A549 treated with ZK216348 at 1 μM for 4 hours (cell line): ENCODE measurements at places on chromosomes 5 and 9. TPM values are rescaled to one million over a fixed set of nuclear protein-coding genes. Genes with fewer than 3 reads are reported as not detected.

Gene ARSI
- 22.1 to 46.5 TPM (median 38.3 TPM) in 5 replicates for total RNA-seq

Gene PCDHB4
- 0.06 to 0.12 TPM (median 0.09 TPM) in 4 of 5 replicates, not detected in the other for total RNA-seq

Gene RIMOC1
- total RNA-seq, result 6.0 to 13.1 TPM (median 10.0 TPM) in 5 replicates

Gene LPCAT1
- total RNA-seq, result 142 to 176 TPM (median 162 TPM) in 5 replicates

Gene CCNI2
- total RNA-seq, result 0.06 to 0.09 TPM in 2 of 5 replicates, not detected in the others

Gene CBY3
- not detected in 5 replicates for total RNA-seq

Gene CNTNAP3B
- total RNA-seq, result 14.2 to 19.3 TPM (median 16.7 TPM) in 5 replicates

Gene SLC23A1
- total RNA-seq, result 0.91 to 1.4 TPM (median 1.1 TPM) in 5 replicates

Gene HAVCR2
- 0.20 to 0.70 TPM (median 0.41 TPM) in 5 replicates for total RNA-seq

Gene SETD9
- total RNA-seq, result 5.0 to 9.9 TPM (median 5.1 TPM) in 5 replicates

Gene TMEM252
- not detected in 5 replicates for total RNA-seq

Gene TOR4A
- 13.6 to 33.0 TPM (median 30.5 TPM) in 5 replicates for total RNA-seq

Gene NSG2
- not detected in 5 replicates for total RNA-seq

Gene SPAAR
- 0.15 to 0.16 TPM in 2 of 5 replicates, not detected in the others for total RNA-seq

Gene SH3TC2
- total RNA-seq, result 0.23 to 1.3 TPM (median 0.72 TPM) in 5 replicates

Gene HAPLN1
- not detected in 5 replicates for total RNA-seq

Gene WNT8A
- not detected in 5 replicates for total RNA-seq

Gene ARL10
- 0.02 to 1.2 TPM (median 0.10 TPM) in 5 replicates for total RNA-seq
